ENCODE measurements at places on chromosomes 6 and 20. TPM values are rescaled to one million over a fixed set of nuclear protein-coding genes. Genes with fewer than 3 reads are reported as not detected.

The SLC17A3 gene
- polyA plus RNA-seq, result not detected

The PTCHD4 gene
- polyA plus RNA-seq, result 2.1 TPM

The XKR7 gene
- polyA plus RNA-seq, result not detected

The BTNL2 gene
- not detected for polyA plus RNA-seq

The PHACTR3 gene
- polyA plus RNA-seq, result not detected

The PPP1R11 gene
- polyA plus RNA-seq, result 56.4 TPM

The NEDD9 gene
- polyA plus RNA-seq, result 21.3 TPM

The ENPP4 gene
- 0.63 TPM for polyA plus RNA-seq

The DUSP15 gene
- not detected for polyA plus RNA-seq

The GSTA2 gene
- polyA plus RNA-seq, result not detected

The CITED2 gene
- 707 TPM for polyA plus RNA-seq

The WFDC6 gene
- not detected for polyA plus RNA-seq

The HRH3 gene
- not detected for polyA plus RNA-seq

The MRAP2 gene
- polyA plus RNA-seq, result 0.16 TPM

The GSTA1 gene
- polyA plus RNA-seq, result not detected

The UNC5CL gene
- polyA plus RNA-seq, result not detected

The BLCAP gene
- 98.7 TPM for polyA plus RNA-seq

The KCNQ5 gene
- polyA plus RNA-seq, result 1.6 TPM

The MCCD1 gene
- not detected for polyA plus RNA-seq

The GLP1R gene
- not detected for polyA plus RNA-seq

The COX4I2 gene
- polyA plus RNA-seq, result not detected

The PACSIN1 gene
- polyA plus RNA-seq, result 0.02 TPM

The ULBP2 gene
- polyA plus RNA-seq, result 22.8 TPM

The OTOR gene
- not detected for polyA plus RNA-seq

The GNAS-AS1 gene
- 0.42 TPM for polyA plus RNA-seq

The FAXC gene
- polyA plus RNA-seq, result 3.8 TPM

The EGFL8 gene
- 4.0 TPM for polyA plus RNA-seq

The GPX5 gene
- not detected for polyA plus RNA-seq

The PBOV1 gene
- polyA plus RNA-seq, result not detected

The HAO1 gene
- polyA plus RNA-seq, result not detected

The GABRR2 gene
- 0.31 TPM for polyA plus RNA-seq

The PPP2R5D gene
- 61.8 TPM for polyA plus RNA-seq

The HLA-DRB5 gene
- polyA plus RNA-seq, result not detected

The TFAP2A gene
- polyA plus RNA-seq, result 12.6 TPM

All from BJ (cell line).